ENCODE measurements at places on chromosomes 4 and X.

DNA sequence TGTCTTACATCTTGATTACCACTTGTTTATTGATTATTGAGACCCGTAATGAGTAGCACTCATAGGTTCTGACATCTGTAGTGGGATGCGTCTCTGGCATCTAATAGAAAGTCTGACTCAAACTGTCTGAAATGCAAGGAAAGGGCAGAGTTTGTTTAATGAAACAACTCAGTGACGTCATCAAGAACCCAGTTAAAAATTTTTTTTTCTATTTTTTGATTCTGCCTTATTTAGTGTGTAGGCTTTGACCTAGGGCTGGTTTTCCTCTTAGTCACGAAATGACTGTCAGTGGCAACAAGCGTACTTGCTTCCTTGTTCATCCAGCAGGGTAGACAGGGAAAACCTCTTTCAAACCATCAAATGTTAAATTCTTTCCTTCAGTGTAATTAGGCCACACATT is 3.1 kb upstream of the CDKL5 start:
- no peak for DNase-seq

DNA sequence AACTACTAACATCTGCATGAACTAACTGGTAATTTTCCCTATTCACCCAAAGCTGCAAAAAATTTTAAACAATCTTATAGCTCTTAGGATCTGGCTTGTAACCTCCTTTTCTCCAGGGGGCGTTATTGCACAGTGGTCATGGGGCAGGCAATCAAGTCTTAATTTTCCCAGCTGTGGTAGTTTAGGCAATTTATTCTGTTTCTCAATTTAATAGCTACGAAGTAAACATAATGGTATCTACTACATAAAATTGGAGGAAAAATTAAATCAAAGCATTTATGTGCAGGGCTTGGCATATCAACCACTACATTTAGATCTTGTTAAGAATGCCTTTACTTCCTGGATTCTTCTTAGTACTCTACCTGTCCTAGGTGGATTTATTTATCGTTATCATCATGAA is 137.4 kb upstream of the GUCY1A1 start:
- DNase-seq: no peak

DNA sequence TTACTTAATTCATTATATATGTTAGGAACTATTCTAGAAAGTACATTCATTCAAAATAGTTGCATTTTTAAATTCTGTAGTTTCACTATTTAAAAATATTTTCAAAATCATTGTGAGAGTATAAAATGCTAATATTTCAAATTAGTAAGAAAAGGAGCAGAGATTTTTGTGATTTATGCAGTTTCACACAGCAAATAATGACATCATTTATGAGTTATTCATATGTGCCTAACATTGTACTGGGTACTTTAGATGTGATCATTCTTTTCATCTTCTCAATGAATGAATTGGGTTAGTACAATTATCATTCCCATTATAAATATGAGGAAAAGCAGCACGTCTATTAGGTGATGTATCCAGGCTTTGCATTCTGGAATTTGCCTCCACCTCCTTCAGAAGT is 1451.0 kb upstream of the IGFBP7 start:
- no peak for DNase-seq

GRCh38 chrX:15464704-15465103 is 28.4 kb downstream of the PIR start:
- no peak for DNase-seq

GRCh38 chrX:155923200-155923599 is 42.1 kb downstream of the VAMP7 start:
- no peak for DNase-seq

DNA sequence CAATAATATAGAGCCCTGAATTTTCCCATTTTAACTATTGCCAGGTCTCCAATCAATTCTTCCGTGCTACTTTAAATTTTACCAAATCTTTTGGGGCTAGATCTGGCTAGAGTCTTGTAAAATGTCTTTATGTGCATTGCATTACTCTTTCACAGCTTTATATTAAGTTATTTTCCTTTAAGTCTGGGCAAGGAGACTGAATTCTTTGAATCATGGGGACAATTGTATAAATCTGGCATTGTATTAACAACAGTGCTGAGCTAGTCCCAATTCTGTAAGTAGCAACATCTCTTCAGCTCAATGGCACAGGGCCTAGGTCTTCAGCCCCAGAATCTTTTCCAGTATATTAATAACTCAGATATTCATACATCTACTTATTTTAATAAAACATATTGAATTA is 1080.4 kb upstream of the INTU start:
- no peak for DNase-seq

GRCh38 chr4:84800256-84800655 is 166.2 kb downstream of the WDFY3 start:
- DNase-seq: no peak

- DNase-seq: no peak
Observed at GRCh38 chr4:10285028-10285427, 168.4 kb upstream of the WDR1 start.

DNA sequence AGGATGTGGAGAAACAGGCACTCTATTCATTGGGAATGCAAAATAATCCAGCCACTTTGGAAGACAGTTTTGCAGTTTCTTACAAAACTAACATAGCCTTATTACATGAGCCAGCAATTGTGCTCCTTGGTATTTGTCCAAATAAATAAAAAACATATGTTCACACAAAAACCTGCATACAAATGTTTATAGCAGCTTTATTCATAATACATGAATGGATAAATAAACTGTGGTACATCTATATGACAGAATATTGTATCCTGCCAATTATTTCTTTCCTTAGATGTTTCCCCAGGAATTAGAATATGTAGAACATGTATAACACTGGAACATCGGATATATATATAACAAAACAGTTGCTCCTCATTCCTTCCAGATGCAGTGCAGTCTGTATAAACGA is 57.7 kb upstream of the VEGFC start:
- no peak for DNase-seq

DNA sequence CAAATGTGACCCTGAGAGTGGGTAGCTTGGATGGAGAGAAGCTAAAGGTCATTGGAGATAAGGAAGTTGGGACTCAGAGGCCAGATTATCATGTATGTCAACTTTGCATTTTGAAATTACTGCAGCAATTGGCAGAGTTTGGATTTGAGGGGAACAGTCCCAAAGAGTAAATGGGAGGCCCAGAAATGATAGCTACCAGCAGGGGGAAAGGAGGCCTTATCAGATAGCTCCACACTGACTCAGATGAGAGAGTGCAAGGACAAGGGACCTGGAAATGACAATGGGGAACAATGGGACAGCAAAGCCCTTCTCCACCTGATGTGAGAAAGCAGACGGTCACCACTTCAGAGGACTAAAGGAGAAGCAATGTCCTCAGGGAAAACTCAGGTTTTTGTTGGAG is 201.5 kb upstream of the JADE1 start:
- DNase-seq: no peak

- DNase-seq: no peak
Observed at GRCh38 chr4:8651661-8652180, 59.2 kb downstream of the CPZ start.

GRCh38 chrX:46601283-46601682 is 27.7 kb downstream of the CHST7 start:
- no peak for DNase-seq

- no peak for DNase-seq
Observed at GRCh38 chr4:81628489-81628888, 156.8 kb upstream of the RASGEF1B start.

DNA sequence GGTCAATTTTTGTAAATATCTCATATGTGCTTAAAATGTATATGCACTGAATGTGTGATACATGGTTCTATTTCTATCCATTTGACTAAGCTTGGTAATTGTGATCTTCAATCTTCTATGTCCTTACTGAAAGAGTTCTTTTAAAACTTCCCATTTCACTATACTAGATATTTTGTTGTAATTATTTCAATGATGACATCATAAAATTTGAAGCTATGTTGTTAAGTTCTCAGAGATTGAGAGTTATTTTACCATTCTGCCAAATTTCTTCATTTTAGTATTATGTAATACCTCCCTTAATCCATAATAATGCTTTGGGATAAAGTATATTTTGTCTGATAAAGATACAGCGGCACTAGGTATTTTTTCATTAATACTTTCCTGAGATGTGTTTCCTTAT is 1307.3 kb downstream of the RPA4 start:
- no peak for DNase-seq

GRCh38 chrX:129640737-129641136 is 14.0 kb downstream of the APLN start:
- DNase-seq: no peak

DNA sequence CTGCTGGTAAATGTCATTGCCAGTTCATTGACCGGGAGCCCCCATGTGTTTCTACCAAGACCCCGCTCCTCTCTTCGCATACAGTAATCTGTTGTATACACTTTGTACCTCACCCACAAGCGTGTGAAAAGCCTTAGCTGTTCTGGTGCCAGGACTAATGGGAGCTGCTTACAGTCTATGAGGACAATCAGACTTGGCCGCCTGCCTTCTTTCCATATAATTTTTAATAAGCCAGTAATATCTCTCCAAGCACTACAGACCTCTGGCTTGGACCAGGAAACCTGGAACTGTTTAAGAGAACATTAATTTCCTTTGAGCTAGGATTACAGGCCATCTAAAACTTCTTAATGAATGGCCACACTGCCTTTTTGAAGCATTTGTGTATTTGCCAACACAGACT is 149.7 kb upstream of the MSX1 start:
- no peak for DNase-seq

- DNase-seq: no peak
Observed at GRCh38 chr4:24657768-24658617, 73.6 kb upstream of the DHX15 start.

Data from activated CD4-positive, alpha-beta T cell treated with anti-CD3 and anti-CD28 coated beads, Interleukin-2, amount 50 U/mL, for 4 hours (primary cell).